ENCODE measurements at places on chromosomes 11 and 22. TPM values are rescaled to one million over a fixed set of nuclear protein-coding genes. Genes with fewer than 3 reads are reported as not detected.

GRCh38 chr11:9972989-9973388 is 309.1 kb downstream of the SWAP70 start:
- DNase-seq, result no peak

DNA sequence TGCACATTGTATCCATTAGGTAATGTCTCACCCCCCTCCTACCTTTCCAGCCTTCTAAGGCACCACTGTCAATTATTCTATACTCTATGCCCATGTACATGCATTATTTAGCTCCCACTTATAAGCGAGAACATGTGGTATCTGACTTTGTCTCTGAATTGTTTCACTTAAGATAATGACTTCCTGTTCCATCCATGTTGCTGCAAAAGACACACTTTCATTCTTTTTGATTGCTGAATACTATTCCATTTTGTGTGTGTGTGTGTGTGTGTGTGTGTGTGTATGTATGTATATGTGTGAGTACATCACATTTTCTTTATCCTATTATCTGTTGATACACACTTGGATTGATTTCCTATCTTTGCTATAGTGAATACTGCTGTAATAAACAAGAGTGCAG is 84.2 kb downstream of the PGR start:
- DNase-seq, result no peak

- no peak for DNase-seq
Measured at GRCh38 chr11:1757861-1758610, 5.7 kb downstream of the CTSD start.

DNA sequence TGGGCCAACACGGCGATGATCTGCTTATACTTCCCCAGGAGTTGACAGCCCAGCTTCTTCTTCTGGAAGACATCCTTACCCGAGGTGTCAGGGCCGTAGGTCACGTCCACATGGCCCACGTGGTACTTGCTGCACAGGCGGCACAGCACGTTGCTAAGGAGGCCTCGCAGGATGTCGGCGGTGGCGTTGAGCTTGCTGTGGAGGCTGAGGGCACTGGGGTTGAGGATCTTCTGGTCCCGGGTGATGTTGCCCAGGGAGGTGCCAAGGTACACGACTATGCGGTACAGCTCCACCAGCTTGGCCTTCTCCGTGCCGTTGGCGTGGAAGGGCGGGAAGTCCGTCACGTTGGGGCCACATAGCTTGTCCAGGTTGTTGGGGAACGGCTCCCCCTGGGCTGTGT is 2.9 kb downstream of the LIF start:
- no peak for DNase-seq

DNA sequence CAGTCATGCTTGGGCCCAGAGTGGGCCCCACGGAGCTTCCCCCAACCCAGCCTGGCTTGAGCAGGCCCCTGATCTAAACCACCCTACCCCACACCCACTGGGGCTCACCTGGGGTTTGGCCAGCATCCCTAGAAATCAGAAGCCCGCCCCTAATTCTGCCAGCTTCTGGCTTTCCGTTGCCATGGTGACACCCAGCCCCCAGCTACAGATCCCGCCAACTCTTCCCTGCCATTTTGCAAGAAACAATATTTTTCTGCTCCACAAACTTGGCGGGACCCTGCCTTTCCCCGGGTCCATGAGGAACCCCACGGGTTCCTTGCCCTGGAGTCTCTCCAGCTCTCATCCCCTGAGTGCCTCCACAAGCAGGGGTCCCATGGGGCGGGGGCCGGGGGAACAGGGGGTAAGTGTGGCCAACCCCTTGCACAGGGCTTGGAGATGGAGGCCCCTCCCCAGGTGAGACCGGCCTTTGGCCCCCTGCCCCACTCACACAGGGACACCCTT is 90.0 kb downstream of the CDKN1C start:
- DNase-seq, result peak; percentile 62

- DNase-seq, result peak; percentile 86
Measured at GRCh38 chr11:11028017-11028692, 170.3 kb upstream of the ZBED5 start.

GRCh38 chr22:47369020-47369419 is 606.6 kb downstream of the TBC1D22A start:
- peak; percentile 55 for DNase-seq

- no peak for DNase-seq
Measured at GRCh38 chr11:80559942-80560341, 1119.1 kb upstream of the TENM4 start.

GRCh38 chr11:75342231-75342918 is 9.1 kb downstream of the ARRB1 start:
- no peak for DNase-seq

GRCh38 chr11:4684631-4685285 is 12.9 kb downstream of the OR51E2 start:
- DNase-seq, result no peak

- DNase-seq, result no peak
Measured at GRCh38 chr11:35118906-35119305, 20.1 kb upstream of the CD44 start.

- DNase-seq, result peak; percentile 58
Measured at GRCh38 chr22:23531283-23531956, 48.7 kb downstream of the IGLL1 start.

GRCh38 chr11:21635394-21636145 is 557.3 kb upstream of the ANO5 start:
- no peak for DNase-seq

DNA sequence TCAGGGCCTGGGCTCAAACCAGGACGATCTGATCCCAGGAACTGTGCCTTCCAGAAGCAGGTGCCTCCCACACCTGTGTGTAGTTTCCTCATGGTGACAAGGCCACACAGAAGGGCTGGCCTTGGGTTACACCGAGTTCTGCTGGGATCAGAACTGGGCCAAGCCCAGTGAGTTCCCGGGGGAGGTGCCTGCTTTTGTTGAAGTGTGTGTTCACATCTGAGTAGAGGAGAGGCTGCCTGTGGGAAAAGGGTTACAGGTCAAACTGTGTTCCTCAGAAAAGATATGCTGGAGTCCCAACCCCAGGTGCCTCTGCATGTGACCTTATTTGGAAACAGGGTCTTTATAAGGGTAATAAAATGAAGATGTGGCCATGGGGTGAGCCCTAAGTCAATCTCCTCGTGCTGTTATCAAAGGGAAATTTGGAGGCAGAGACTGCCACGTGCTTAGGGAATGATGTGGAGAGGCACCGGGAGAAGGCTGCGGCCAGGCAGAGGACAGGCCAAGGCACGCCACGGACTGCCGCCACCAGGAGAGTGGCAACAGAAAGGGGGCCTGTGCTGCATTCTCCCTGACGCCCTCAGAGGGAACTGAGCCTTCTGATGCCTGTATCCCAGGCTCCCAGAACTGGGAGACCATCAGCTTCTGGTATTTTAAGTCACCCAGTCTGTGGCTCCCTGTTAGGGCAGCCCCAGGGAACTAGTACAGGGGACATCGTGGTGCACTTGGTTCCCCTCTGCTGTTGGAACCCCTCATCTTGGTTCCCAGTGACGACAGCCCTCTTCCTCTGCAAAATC is 158.8 kb downstream of the CACNA1I start:
- no peak for DNase-seq

The SLC37A2 gene
- 6.6 TPM for total RNA-seq

The RIBC2 gene
- total RNA-seq, result not detected

The ASPHD2 gene
- total RNA-seq, result 0.67 TPM

The KIF18A gene
- total RNA-seq, result 4.2 TPM

The ELF5 gene
- total RNA-seq, result not detected

The PICK1 gene
- total RNA-seq, result 17.5 TPM

The ABTB2 gene
- 8.6 TPM for total RNA-seq

The AQP11 gene
- total RNA-seq, result 0.19 TPM

The CCDC73 gene
- not detected for total RNA-seq

The LUZP2 gene
- total RNA-seq, result 1.0 TPM

The MUC15 gene
- not detected for total RNA-seq
